ENCODE measurements at places on chromosomes 2 and 18.

GRCh38 chr2:215431290-215431689 lies 4.6 kb downstream of the FN1 start:
- DNase-seq = no peak

DNA sequence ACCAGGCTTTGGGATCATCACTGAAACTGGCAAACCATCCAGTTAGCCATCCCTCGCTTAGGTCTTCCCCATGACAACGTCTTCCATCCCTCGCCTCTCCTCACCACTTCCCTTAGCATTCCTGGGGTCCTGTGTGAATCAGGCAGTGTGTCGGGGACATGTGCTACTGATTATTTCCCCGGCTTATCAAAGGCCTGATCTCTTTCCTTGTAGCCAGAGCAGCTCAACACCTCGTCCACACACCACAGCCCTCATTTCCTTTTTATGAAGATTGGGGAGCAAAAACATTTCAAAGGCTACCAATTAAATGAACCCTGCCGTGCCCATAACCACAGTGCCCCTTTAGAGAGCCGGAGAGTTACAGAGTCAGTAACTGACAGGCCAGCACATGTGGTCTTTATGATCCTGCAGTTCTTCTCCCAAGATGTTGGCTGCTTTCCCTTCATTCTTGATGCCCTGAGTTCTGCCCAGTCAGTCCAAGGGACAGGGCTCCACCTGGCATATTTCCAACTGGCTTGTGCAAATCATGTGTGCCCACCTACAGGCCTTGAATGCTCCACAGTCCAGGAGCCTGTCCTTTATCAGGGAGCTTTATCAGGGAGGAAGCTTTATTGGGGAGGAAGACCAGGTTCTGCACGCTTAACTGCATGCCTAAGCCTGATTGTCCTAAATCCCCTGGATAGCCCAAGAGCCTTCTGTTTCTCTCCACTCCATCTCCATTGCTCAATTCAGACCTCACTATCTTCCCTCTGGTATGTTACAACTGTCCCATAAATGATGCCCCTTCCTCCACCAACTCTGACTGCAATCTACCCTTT lies 343.1 kb downstream of the CYRIA start:
- DNase-seq = no peak

DNA sequence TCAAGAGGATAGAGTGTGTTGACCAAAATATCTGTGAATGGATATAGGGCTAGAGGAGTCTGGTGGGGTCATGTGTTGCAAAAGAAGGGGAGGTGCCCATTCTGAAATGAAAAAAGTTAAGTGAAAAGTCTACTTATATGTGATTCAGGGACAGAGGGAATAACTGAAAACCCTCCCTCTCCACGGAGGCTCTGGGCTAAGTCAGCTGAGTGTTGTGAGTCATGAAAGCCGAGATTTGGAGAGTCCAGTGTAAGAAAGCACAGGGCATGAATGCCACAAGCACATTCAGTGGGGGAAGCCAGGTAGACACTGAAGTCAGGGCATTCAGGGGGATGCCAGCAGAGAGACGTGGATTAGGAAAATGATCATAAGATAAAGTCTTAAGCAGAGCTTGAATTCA lies 871.9 kb downstream of the TSN start:
- DNase-seq = no peak

DNA sequence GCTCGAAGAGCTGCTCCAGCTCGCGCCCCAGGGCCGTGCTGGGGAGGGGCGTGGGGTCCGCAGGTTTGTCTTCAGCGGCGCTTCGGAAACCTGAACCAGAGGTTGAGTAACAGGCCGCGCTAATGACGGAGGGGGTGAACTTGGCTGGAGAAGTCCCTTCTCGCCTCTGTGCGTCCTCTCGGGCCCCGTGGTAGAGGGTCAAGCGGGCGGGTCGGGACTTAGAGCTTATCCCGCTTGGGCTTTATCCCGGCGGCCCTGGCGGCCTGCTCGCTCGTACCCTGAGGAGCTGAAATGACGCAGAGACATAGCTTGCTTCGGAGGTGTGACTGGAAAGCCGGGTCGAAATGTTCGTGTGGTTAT lies 479 bp downstream of the RNMT start:
- peak; percentile 39 for DNase-seq

DNA sequence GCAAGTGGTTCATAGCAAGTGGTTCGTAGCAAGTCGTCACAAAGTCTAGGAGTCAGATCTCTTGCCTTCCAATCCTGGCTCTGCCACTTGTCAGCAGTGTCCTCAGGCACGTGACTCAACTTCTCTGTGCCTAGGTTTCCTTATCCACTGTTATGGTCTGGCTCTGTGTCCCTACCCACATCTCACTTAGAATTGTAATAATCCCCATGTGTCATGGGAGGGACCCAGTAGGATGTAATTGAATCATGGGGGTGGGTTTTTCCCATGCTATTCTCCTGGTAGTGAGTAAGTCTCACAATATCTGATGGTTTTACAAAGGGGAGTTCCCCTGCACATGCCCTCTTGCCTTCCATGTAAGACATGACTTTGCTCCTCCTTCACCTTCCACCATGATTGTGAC lies 51.8 kb upstream of the AP1S3 start:
- no peak for DNase-seq

- DNase-seq = no peak
Measured at GRCh38 chr18:63297687-63298399, 21.7 kb downstream of the BCL2 start.

DNA sequence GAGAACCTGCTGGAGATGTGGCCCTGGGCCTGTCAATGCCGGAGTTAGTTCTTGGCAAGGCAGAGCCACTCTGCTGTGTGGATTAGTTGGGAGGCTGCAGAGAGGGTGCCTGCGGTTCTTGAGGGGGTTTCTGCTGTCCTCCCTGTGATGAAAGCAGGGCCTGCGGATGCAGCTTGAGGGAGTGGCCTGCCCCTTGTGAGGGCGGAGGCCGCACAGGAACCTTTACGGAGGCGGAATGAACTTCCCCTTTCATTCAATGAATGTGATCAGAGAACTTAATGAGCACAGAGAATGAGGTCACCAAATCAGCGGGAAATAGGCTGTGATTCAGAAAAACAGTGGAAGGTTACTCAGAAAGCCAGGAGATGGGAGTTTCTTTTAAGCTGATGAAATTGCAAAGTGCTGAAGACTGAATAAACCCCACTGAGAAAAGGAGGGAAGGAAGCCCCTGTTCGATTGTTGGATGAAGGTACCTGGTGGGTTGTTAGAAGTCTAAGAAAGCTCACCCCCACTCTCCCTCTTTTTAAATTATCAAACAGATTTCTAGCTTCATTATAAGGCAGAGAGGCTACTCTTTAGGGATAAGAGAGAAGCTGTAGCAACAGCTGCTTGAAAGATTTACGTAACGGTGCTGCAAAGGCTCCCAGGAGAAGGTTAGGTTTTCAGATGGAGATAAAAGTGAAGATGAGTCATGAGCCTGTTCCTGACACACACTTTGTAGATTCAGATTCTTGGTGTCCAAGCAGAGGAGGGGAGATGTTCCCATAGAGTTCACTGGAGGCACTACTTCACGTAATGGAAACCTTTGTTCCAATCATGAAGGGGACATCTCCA lies 47.4 kb downstream of the VWA3B start:
- DNase-seq = no peak

DNA sequence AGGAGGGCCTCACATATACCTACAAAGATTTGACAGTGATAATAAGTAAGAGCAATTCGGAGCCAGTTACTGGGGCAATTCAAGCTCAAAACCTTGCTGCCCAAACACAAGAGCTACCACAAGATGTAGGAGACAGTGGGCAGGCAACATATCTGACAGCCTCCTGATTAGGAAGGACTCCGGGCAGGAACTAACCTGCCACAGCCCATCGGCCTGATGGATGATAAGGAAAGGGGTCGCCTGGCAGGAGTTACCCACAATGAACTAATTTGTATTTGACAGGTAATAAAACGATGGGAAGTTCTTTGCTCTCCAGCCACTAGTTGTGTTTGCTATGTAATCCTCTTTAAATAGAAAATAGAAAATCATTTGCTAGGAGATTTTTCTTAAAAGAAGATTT lies 100.2 kb downstream of the ARHGAP15 start:
- no peak for DNase-seq
